ENCODE measurements at places on chromosomes 4 and X.

DNA sequence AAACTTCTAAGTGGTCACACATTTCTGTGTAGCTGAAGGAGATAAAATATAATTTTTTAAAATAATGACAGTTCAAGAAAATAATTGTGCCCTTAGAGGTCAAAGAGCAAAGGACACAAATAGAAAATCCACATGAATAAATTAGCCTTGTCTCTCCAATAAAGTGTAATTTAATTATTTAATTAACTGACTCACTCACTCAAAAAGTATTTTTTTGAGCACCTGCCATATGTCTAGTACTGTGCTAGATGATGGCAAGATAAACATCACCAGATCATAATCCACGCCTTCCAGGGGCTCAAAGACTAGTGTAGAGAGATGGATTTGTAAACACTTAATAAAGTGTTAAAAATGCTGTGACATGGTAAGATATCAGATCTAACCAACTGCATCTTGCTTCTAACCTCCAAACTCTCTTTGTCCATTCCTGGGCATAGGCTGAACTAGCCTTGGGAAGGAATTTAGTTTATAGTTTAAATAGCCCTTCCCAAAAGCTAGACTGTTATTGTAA, 112.5 kb downstream of the SCLT1 start:
- DNase-seq = no peak

DNA sequence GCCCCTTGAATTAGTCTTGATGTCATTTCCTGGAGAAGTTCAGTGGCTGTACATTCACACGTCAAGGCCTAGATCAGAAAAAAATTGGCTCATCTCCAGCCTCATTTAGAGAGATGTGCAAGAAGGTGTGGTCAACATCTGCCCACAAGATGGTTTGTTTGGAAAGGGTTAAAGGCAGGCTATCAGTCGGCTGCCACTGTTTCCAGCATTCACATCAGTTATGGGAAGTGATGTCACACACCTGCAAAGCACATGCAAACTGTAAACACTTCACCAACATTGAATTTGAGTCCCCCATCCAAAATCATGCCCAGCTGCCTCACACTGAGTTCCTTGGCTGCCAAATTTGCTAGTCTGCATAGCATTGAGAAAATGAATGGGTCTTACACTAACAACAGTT, 498.3 kb upstream of the INTU start:
- DNase-seq = no peak

- DNase-seq = no peak
Measured at GRCh38 chrX:138939038-138939437, 227.5 kb upstream of the FGF13 start.

- no peak for DNase-seq
Measured at GRCh38 chr4:69167300-69167699, 47.2 kb downstream of the UGT2B11 start.

GRCh38 chrX:150515801-150516200, 52.6 kb upstream of the MTM1 start:
- DNase-seq = no peak

DNA sequence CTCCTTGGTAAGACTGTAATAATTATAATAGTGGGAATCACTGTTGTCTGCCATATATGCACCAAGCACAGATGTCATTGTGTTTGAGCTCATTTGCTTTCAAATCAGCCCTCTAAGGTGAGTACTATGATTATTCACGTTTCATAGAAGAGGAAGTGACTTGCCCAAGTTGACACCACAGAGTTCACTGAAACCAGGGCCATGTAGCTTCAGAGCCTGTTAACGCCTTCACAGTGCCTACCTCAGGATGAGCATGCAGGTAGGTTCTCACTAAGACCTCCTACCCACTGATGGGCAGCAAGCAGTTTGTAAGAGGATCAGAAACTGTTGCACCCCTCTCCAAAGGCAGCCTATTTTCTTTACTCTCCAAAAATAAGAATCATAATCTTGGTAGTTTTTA, 27.4 kb downstream of the TMPRSS11A start:
- no peak for DNase-seq

DNA sequence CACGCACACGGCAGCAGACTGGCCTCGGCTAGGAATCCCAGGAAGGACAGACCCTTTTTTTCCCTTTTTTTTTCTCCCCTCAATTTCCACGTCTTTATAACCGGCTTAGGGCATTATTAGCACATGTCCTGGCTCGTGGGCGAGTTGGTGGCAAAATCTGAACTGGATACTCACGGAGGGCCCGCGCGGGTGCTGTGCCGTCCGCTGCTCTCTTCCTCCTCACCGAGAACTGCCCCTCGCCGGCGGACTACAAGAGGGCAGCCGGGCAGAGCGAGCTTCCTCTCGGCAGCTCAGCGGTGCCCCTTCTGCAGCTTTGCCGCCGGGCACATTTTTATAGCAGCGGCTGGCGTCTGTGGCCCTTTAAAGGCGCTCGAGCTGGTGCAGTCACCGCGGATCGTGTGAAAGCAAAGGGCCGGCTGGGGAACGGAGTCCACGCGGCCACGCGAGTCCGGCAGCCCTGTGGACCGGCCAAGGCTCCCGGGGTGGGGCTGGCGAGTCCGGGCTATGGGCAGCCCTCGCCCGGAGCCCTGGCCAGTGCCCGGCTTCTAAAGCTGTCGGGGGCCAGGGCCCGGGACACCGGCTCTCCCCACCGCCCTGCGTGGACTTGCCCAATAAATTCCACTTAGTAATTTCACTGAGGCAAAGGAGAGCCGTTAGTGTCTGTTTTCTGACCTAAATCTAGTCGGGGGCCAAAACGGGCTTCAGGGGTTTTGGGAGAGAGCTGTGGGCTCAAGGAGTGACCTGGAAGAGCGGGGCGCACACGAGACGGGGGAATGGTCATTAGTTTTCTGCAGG, 1.3 kb upstream of the CITED1 start:
- peak; percentile 41 for DNase-seq

DNA sequence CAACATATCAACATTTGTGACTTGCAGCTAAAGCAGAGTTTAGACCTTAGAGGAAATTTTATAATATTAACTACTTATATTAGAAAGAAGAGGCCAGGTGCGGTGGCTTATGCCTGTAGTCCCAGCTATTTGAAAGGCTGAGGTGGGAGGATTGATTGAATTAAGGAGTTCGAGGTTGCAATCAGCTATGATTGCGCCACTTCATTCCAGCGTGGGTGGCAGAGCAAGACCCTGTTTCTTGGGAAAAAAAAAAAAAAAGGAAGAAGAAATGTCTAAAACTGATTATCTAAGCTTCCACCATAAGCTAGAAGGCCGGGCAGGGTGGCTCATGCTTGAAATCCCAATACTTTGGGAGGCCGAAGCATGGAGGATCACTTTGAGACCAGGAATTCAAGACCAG, 42.0 kb upstream of the USP9X start:
- no peak for DNase-seq

DNA sequence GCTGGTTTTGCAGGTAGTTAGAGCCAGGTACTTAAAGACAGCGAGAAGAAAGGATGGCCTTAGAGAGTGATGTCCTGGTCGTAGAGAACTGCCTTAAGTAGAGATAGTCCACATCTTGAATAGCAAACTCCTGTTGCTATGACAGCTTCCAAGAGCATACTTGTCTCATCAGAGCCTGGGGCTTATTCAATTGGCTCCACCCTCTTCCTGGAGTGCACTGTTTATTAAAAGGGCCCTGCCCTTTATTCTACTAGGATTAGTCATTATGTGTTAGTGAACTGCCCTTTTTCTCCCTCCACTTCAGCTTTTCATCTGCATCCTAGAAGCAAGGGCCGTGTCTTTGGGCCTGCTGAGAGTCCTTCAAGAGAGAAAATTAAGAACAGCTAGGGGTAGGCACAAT, 94.5 kb upstream of the EOLA2 start:
- peak; percentile 59 for DNase-seq

DNA sequence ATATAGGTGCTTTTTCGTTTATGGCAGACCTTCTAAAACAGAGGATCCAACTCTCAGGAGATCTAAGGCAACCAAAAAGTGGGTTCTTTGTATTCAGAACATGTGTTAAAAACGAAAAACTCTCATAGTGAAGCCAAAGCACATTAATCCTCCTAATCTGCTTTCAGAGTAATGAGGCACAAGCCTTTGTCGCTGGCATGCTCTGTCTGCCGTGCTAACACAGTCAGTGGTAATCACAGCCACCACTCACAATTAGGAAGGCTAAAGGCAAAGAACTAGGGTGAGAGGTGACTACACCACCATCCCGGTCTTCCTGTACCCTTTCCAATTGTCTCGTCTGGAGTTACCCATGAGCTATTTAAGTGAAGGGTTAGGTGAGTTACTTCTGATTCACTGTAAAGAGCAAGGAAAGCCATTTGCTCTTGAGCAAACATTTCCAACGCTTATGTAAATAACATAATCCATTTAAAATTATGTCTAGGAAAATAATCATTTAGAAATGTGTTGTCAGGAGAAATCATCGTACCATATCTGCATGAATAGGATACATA, 40.7 kb downstream of the NPY2R start:
- DNase-seq = no peak

DNA sequence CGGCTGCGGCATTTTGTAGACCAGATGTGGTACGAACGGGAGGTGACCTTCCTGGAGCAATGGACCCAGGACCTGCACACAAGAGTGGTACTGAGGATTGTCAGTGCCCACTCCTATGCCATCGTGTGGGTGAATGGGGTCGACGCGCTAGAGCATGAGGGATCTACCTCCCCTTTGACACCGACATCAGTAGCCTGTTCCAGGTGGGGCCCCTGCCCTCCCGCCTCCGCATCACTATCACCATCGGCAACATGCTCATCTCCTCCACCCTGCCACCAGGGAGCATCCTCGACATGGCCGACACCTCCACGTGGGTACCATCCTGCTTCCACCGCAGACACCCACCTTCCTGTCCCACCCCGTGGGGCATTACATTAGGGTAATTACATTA, 46.2 kb downstream of the SMARCA5 start:
- no peak for DNase-seq

DNA sequence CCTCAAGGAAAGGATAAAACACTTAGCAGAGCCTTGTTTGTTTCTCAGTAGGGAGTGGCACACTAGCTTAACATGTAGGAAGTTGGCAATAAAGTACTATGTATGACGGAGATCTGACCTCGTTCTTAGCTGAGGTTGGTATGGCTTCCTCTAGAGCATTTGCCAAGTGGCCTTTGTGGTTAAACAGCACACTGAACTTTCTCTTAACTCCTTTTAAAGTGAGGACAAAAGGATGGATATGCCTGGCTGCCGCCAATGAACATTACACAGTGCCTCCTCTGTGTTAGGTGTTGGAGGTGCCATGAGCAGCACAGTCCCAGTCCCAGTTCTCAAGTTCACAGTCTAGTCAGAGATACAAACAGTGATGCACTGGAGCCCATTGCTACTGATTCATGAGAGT, 54.4 kb downstream of the VGLL1 start:
- no peak for DNase-seq

DNA sequence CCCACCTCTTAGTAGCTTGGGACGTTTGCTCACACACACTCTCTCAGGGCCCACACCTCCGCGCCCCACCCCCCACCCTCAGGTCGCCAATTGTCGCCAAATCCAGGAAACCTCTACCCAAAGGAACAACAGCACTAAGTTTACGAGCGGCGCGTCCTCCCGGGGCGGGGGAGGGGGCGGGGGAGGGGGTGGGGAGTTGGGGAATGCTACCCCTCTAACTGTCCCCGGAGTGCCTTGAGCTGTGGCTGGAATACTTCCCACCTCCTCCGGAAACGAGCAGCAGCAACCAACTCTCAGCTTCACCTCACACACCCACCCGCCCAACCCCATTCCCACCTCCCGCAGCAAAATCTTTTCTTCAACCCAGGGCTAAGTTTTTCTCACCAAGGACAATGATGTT, 135.6 kb upstream of the ZIC3 start:
- no peak for DNase-seq

DNA sequence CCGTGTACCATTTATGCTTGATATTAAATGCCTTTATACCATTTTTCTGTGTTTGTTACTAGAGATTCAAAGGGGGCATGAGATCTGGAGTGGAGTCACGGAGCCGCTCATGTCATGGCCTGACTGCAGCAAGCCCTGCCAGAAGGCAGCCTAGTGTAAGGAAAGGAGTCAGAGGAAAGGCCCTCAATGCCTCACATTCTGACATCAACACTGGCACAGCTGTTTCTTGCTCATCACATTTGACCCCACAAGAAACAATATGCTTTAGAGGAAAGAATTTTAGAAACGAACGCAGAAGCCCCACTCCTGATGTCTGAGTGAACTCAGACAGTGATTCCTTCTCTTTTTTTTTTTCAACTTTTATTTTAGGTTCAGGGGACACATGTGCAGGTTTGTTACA, 322.4 kb upstream of the CPEB2 start:
- DNase-seq = no peak

DNA sequence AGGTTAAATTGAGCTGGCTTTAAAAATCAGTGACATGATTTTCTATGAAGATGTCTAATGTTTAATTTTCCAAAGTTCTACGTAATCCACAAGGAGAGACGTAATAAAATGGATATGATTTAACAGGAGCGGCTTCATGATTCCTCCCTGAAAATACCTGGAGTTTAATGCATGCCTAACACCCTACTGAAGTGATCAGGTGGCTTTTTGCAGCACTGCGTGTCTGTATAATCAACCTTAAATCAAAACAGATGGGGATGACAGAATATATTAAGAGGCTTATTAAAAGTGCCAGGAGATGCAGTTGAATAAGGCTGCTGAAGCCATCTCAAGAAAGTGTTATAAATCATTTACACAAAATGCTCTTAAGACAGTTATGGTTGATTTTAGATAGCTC, 112.4 kb upstream of the TLR3 start:
- DNase-seq = no peak

GRCh38 chrX:110327336-110327735, 9.5 kb upstream of the AMMECR1 start:
- no peak for DNase-seq

- DNase-seq = peak; percentile 4
Measured at GRCh38 chr4:137611998-137612700, 79.9 kb upstream of the PCDH18 start.

DNA sequence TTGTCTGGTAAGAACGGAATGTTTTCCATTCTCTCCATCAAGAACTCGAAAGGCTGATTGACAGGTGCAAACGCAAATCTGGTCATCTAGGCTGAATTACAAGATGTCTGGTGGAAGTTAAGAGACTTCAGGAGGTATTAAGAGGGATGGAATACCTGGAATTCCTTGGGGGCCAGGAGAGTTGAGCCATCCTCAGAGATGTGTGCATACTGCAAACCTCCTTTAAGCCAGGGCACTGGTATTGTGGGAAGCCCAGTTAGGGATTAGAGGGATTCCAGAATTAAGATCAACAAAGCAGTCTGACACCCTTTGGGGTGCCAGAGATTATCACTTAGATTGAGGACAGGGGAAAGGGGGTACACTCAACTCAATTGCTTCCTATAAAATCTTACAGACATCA, 151.4 kb downstream of the VCX3A start:
- no peak for DNase-seq

DNA sequence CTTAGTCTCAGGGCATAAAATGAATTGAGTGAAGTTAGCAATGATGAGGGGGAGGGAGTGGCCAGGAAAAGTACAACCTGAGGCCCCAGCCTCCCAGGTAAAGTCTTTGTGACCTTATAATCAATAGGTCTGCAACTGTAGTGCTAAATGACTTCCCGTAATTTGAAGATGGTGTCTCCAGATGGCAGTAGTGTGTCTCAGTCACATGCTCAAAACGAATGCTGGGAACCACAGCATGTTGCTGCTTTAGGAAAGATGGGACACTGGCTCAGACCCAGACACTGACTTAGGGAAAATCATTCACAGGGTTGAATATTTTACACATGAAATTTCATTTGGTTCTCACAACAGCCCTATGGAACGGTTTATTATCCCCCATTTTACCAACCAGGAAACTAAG, 10.3 kb downstream of the SRPX2 start:
- peak; percentile 13 for DNase-seq
